ENCODE measurements at places on chromosomes 4 and X.

GRCh38 chr4:141240671-141241070 lies 20.0 kb downstream of the ZNF330 start:
- DNase-seq, result no peak

- no peak for DNase-seq
Measured at GRCh38 chrX:2451501-2452316, 49.1 kb downstream of the DHRSX start.

- DNase-seq, result no peak
Measured at GRCh38 chrX:29531336-29531735, 684.0 kb upstream of the MAGEB2 start.

DNA sequence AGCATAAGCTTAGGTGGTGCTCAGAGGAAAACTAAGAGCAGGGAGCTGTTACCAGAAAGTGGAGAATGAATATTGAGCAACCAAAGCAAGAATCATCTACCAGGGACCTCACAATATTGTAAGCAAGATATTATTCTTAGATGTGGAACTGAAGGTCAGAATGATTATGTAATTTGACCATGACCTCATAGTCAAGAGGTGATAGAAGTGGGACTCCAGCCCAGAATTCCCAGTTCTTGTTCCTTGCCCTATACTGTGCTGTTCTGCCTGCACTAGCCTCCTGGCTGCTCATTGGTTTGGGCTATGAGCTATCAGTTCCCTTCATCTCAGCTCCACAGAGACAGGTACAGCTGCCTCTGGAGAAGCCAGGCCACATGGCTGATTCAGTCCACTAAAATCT lies 229.4 kb downstream of the LDB2 start:
- DNase-seq, result no peak

DNA sequence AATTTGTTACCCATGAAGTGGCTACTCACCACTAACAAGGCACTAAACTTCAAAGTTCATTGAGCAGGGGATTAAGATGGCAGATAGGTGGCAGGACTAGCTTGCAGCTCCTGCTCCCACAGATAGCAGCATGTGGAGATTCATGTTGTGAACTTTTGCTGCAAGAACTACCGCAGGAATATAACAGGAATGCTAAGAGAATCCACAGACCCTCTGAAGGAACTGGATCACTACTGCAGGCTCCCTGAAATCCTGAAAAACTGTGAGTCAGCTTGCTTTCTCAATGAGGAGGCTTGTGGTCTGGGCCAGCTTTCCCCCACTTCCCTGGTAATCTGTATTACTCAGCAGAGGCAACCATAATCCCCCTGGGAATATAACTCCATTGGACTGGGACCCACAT lies 118.5 kb upstream of the VCX2 start:
- no peak for DNase-seq

DNA sequence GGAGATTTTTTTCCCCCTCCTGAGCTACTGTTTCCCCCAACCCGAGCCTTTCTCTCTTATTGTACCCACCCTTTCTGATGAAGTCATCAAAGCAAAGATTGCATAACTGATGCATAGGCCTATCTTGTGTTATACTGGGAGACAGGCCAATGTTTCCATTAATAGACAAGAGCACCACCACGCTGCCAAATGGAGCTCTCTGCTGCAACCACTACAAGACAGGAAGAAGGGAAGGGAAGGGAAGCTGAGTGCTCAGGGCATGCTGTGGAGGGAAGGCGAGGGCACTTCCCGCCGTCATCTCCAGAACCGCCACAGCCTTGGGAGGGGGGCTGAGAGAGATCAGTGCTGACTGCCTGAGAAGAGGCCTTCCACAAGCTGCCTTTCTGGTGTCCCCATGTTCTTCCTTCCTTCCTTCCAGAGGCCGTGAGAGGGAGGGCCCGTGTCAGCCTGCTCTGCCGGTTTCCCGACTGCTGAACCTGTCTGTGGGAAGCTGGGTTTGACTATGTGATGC lies 75.0 kb downstream of the MGST2 start:
- DNase-seq, result no peak

DNA sequence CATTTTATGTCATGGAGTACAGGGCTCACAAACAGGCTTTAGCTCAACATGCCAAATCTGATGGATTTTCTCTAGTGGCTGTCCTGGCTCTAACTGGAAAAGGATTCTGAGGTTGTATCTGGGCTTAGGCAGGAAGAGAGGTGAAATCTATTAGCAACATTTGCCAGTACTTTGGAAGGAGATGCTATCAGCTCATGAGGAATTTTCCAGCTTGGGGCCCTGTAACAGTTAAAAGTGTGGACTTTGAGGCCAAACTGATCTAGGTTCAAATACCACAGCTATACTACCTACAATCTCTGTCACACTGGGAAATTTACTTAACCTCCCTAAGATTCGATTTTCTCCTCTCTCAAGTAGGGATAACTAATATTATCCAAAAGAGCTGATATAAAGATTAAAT lies 119.0 kb upstream of the HCCS start:
- no peak for DNase-seq

- DNase-seq, result no peak
Measured at GRCh38 chrX:71128166-71128833, 9.9 kb downstream of the MED12 start.

- DNase-seq, result no peak
Measured at GRCh38 chr4:34323549-34324320, 1920.6 kb downstream of the ARAP2 start.

DNA sequence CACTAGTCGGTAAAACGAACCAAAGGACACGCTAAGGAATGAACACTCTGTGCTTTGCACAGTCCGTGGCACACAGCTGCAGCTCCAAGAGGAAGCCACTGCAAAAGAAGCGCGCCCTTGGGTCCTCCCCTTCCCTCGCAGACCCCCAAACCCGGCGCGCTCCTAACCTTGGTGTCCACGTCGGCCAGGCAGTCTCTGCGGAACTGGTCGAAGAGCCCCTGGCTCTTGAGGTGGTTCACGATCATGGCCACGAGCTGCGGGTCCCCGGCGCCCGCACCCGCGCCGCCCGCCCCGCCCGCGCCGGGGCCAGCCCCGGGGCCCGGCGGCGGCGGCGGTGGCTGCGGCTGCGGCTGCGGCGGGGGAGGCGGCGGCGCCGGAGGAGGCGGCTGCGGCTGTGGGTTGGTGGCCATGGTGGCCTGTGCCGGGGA lies 333 bp downstream of the BOD1L1 start:
- DNase-seq, result no peak

DNA sequence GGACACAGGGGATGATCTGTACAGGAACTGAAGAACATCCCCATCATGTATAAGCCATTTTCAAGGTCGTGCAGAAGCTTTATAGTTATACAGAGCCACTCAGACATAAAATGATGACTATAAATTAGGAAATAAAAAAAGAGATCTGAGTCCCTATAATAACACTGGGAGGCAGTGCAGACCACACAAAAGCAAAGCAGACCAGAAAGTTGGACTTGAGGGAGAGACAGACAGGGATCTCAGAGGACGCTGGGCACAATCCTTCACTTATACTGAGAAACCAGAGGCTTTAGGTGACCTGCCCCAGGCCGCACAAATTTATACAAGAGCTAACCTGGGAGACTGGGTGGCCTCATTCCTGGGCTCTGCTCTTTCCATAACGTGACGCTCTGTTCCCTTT lies 70.5 kb downstream of the HADH start:
- no peak for DNase-seq

DNA sequence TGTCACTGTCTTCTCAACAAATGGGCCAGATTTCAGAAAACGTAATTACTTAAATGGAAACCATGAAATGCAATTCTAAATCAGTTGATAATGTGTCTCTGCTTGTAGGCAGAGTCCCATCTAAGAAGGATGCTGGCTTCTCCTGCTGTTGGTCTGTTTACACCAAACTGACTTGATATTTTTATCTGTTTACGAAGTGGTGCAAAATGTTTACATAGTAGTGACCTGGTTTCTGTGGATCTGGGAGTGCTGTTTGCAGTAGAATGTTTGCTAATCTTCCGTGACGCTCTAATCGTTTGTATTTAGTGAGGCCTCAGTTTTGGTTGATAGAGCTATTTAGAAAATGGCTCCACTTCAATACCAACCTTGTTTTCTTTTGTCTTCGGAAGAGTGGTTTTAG lies 213.5 kb downstream of the VEGFC start:
- DNase-seq, result no peak

GRCh38 chr4:48266781-48267180 lies 2.9 kb downstream of the TEC start:
- no peak for DNase-seq

DNA sequence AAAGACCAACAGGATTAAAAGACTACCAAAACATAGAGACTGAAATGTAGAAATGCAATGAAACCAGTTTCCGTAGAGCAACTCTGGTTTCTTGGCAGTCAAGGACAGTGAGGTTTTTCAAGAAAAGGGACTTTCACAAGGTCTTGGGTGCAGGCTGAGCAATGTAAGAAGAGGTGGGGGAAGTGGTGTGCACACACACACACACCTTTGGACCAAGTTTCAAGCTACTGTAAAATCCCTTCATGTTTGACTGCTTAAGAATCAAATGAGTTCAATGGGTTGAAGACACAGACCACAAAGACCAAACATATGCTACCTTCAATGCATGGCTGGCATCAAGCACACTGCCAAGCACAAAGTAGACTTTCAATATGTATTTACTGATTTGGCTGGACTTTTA lies 17.8 kb upstream of the MCF2 start:
- DNase-seq, result peak; percentile 9
